Mucosa of gallbladder (tissue), 1 donor: ENCODE measurements at places on chromosomes 4 and X.

- no peak for DNase-seq
Observed at GRCh38 chr4:118076958-118077766, 42.9 kb downstream of the NDST3 start.

DNA sequence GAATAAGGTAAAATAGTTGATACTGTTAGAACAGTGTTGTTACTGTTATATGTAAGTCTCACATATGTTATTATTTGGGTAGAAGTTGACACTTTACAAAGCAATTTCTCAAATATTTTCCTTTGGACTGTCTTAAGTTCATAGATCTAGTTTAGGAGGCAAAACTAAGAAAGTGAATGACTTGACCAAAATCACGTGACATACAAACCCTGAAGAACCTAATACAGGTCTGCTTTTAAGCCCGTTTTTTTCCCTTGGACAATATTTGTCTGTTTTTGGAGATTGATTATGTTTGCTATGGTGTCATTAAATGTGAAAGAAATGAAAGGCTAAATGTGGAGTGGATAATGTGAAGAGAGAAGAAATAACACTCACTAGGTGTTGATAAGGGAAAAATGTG is 644.9 kb upstream of the PITX2 start:
- DNase-seq: no peak

DNA sequence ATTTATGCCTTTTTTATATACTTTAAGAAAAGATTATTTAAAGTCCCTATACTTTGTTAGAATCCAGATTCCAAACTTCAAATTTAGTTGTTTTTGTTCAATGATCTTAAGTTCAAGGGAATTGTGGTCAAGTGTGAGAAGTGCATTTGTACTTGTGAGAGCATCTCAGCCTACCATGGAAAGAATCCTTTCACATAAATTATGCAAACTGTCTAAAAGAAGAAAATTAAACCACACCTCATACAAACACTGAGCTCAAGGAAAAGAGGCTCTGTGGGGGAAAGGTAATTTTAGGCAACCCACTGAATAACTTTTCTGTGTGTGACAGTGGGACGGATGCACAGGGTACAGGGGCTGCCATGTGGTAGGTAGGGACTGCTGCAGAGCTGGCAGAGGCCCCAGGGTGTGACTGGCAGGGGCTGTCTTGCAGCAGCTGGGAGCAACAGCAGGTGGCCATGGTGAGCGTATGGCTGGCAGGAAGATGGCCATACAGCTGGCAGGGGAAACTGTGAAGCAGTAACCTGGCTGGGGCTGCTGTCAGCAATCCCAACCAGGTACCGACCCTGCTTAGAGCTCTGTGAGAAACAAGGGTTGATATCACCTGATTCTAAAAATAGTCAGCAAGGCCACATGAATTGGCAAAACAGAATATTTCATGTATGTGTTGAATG is 130.6 kb downstream of the UGT8 start:
- DNase-seq: no peak

- no peak for DNase-seq
Observed at GRCh38 chr4:74230902-74231499, 73.1 kb downstream of the MTHFD2L start.
